LNCaP clone FGC (cell line): ENCODE measurements at places on chromosomes 2 and 18.

DNA sequence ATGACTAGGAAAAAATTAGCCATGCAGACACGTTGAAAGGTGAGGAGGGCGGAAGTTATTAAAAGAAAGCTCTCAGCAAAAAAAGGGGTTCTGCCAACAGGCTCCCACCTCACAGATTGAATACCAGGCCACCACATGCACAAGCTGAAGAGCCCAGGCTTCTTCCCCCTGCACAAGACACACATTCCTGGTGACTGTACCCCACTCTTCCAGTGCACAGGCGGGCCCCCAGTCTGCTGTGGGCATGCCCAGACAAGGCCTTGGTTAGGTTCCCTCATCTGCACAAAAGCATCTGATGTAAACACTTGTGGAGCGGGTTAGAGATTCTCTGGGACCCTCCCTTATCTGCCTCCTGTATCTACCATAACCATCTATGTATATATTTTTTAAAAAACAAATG is 81.7 kb downstream of the AGPS start:
- DNase-seq, result no peak

DNA sequence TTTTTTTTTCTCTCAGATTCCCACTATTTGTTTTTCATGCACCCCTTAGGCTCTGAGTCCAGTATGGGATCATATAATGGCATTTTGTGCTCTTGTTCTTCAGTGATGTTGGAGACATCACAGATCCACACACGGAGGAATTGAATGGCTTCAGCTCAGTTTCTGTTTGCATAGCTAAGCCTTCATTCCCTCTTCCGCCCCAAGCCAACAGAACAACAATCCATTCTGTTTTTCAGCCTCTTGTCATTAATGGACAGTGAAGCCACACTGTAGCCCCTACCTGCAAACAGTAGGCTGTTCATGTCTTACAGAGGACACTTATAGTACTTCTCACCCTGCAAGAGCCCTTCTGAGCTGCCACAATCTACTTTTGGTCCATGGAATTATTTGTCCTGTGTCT is 64.0 kb upstream of the ZSWIM2 start:
- DNase-seq, result no peak

- no peak for DNase-seq
These were observed 90.3 kb upstream of the RAB27B start for GRCh38 chr18:54737986-54738385.

GRCh38 chr18:23422751-23423418 is 30.2 kb upstream of the RIOK3 start:
- DNase-seq, result no peak

DNA sequence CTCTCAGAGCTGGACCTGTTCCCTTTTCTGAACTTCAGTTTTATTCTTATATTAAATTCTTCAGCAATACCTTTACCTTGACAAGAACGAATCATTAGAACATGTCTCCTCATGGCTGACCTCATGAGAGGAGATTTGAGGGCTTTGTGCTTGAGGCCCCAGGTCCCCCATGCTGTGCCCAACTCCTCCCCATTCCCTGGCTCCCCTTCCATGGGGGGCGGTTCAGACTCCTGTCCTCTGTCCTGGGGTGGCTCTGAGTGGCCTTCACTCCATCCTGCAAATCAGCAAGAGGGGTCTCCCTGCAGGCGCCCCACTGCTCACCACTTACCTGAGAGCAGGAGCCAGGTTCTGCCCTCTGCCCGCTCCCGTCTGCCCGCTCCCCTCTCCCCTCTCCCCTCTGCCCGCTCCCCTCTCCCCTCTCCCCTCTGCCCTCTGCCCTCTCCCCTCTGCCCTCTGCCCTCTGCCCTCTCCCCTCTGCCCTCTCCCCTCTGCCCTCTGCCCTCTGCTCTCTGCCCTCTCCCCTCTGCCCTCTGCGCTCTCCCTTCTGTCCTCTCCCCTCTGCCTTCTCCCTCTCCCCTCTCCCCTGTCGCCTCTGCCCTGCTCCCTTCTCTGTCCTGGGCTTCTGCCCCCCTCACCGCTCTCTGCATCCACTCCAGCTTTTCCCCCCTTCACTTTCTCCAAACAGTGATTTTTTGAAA is 98.7 kb upstream of the ALKAL2 start:
- no peak for DNase-seq

- no peak for DNase-seq
These were observed 48.0 kb upstream of the ATP6V1B1 start for GRCh38 chr2:70887550-70888246.
